Central memory CD4-positive, alpha-beta T cell (primary cell): ENCODE measurements at places on chromosomes 5 and 9.

GRCh38 chr5:41794471-41794870 lies 75.8 kb downstream of the OXCT1 start:
- DNase-seq: no peak

DNA sequence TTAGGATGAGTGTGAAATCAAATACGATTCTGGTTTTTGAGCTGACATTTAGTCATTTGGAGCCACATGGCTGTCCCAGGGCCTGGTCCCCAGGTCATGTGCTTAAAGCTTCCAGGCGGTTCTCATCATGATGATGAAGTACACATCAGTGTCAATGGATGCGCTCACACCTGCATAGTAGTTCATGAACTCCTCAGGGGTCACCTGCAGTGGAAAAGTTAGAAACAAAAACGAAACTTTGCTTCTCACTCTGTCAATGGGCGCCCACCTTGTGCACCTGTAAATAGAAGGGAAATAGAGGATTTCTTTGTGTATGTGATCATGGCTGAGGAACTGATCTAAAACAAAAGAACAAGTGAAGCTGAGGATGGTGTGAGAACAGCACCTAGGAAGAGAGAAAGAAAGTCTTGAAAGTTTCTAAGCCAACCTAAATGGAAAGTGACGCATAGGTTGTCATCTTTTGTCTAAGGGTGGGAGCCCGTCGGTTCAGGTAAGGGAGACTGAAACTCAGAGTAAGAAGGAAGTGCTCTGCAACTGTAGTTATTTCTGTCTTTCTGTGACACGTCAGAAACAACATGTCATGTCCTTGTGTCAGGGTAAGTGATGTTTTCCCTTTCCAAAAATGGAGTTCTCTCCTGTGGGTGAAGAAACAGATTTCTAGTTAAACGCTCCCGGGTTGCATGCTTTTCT lies 33.8 kb downstream of the CAPSL start:
- no peak for DNase-seq

- no peak for DNase-seq
Observed at GRCh38 chr5:69212022-69212421, 22.6 kb downstream of the CENPH start.

- no peak for DNase-seq
Observed at GRCh38 chr5:113505181-113505580, 8.3 kb upstream of the YTHDC2 start.

DNA sequence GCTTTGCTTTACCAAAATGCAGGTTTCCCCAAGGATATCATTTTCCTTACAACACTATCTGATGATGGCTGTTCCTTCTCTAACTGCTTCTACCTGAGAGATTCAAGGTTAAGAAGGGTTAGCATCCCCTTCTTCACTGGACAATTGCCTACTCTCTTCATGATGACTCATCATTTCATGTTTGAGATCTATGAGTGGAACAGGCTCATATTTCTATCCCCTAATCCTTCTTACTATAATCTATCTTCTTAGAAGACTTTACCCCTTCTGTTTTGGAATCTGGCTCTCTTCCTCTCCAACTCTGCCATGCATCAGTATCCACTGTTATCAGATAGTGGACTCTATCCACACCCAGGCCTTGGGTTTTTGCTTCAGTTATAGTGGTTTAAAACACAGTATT lies 54.3 kb downstream of the NR3C1 start:
- no peak for DNase-seq

GRCh38 chr9:8552732-8553131 lies 753.2 kb upstream of the DMAC1 start:
- no peak for DNase-seq

DNA sequence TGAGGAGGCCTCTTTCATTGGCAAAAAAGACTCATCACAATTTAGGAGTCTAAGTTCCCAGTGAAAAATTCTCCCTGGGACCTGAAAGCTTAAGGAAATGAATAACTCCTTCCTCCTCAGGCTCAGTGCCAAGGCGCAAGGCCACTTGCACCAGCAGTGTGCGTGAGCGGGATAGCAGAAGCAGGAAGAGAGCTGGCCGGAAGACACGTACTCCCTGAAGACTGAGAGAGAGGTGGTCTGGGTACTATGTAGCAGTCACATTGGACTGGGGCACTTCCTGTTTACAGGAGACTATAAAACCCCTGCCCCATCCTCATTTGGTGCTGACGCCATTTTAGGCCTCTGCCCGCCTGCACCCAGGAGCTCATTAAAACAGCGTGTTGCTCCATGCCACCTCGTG lies 66.3 kb upstream of the IL33 start:
- DNase-seq: no peak

DNA sequence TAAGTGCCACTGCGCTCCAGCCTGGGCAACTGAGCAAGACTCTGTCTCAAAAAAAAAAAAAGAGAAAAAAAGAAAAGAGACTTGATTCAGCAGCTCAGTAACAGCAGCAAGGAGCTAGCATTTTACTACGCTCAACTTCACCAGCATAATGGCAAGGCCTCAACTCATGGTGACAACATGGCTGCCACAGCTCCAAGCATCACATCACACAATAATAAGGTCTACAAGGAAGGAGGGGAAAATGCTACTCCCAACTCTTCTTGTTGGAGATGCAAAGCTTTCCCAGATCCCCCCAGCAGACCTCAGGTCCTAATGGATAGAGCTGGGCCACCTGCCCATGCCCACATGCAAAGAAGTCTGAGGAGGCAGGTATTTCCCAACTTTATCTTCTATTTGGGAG lies 86.2 kb upstream of the RAPGEF1 start:
- no peak for DNase-seq

- peak; percentile 46 for DNase-seq
Observed at GRCh38 chr9:38088006-38088925, 19.2 kb upstream of the SHB start.
